ENCODE measurements at places on chromosomes 2 and 18.

DNA sequence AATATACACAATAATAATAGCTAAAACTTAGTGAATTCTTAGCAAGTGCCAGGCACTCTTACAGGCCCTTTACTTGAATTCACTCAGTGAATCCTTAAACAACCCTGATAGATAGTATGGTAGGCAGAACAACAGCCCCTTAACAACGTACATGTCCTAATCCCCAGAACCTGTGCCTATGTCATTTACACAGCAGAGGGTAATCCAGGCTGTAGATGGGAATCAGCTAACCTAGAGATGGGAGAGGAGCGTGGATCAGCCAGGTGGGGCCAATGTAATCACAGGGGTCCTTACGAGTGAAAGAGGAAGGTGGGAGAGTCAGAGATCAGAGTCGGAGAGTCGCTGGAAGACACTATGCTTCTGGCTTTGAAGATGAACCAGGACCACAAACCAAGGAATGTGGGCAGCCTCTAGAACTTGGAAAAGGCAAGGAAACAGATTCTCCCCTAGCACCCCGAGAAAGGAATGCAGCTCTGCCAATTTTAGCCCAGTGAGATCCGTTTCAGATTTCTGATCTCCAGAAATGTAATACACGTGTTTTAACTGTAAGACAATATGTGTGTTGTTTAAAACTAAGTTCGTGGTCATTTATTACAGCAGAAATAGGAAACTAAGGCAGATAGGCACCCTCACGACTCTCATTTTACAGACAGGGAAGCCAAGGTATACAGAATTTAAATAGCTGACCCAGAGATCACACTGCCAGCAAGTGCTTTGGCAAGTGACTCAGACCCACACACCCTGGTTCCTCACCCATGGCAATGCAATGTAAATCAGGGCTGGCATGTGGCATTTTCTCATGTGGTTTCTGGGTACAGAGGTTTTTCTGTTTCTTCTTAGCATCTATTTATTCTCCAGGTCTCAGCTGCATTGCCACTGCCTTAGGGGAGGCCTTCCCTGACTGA, 68.9 kb downstream of the DOCK10 start:
- DNase-seq, result peak; percentile 52

GRCh38 chr18:31489311-31489710, 8.7 kb upstream of the DSG2 start:
- no peak for DNase-seq

DNA sequence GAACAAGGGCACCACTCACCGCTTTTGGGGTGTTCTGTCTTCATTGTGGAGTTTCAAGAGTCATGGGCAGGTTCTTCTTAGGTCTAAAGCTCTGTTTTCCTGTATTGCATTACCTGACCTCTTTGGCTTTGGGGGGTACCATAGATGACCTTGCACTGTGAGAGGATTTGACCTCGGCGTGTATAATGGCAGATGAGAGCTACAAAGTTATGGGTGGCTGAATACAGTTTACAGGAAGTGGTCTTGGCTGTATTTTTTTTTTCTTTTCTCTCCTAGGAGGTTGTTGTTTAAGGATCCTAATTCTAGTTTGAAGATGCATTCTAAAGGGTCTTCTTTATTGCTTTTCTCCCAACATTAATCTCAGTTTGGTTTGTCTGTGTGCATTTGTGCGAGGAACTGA, 11.5 kb downstream of the GAL3ST2 start:
- no peak for DNase-seq

GRCh38 chr18:2822213-2822921, 24.4 kb upstream of the EMILIN2 start:
- no peak for DNase-seq

DNA sequence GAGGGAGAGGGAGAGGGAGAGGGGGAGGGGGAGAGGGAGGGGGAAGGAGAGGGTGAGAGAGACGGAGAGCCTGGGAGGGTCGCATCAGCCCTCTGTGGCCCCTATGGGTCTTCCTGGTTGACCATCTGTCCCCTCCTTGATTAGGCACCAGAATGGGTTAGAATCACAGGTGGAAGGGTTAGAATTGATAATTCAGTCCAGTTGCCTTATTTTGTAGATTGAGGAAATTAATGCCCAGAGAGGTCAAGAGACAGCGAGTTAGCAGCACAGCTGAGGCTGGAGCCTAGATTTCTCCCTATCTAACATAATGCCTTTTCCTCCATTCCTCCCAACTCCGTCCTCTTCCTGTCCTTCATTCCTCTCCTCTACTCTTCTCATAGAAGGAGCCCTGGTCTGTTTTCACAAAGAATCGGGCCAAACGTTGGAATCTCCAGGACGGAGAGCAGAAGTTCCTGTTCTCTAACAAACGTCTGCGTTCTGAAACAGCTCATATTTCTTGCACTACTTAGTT, 338 bp upstream of the THUMPD2 start:
- DNase-seq, result no peak

DNA sequence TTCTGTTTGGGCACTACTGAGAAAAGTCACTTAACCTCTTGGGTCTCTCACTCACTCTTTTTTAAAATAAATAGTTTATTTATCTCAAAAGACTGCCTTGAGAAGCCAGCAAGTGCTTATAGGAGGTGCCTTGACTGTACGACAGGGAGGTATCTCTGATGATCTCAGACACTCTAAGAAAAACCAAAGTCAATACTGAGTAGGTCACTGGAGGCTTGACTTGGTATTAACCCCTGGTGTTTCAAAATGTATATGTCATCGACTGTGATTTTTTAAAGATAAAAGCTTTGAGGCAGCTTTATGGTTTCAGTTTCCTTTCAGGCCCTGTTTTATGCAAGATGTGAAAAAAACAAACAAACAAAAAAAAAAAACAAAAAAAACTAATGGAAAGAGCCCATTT, 33.7 kb downstream of the MREG start:
- no peak for DNase-seq

DNA sequence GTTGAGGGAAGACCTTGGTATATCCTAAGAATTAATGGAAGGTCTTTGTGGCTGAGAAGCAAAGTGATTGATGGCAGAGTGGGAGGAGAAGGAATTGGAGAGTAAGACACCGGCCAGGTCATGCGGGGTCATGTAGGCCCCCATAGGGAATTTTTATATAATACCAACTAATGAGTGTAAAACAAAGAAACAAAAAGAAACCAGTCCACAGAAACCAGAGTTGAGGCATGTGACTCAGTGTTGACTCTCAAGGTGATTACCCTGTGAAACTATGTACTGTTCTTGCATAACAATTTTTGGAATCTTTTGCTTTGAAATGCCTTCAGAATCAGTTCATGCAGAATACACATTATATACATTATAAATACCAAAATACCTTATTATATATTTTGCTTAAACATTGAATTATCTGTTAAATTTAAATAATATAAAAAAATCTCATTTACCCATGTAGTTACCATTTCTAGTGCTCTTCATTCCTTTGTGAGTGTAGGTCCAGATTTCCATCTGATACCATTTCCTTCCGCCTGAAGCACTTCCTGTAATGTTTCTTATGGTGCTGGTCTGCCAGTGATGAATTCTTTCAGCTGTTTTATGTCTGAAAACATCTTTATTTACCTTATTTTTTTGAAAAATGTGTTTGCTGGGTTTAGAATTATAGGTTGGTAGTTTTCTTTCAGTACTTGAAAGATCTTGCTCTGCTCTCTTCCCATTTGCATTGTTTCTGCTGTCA, 8.6 kb downstream of the CLIP4 start:
- no peak for DNase-seq

- no peak for DNase-seq
These were observed 90.6 kb downstream of the PAX3 start for GRCh38 chr2:222208010-222208690.

DNA sequence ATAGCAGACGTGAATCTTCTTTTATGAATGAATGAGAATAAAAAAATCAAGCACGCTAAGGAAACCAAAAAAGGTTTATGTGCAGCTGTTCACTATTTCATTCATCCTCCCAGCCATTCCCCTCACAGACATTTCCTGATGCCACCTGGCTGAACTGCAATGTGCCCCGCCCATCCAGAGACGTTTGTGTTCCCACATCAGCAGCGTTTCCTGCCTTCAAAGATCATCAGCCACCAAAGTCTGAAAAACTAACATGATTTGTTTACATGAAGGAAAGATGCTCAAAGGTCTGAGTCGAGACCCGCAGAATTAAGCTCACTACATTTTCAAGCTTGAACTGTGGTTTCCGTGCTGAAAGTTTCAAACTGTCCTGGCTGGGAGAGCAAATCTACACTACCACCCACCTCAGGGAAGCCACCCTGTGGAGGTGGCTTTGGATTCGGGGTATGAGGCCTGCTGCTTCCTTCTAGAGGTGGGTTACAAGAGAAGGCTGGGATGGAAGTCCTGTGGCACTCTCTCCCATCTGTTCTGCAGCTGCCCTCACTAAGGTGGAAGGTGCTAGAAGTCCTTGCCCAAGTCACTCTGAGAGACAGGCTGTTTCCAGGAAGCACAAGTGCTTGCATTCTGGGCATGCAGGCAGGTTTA, 201.3 kb upstream of the OSR1 start:
- DNase-seq, result no peak

GRCh38 chr2:139911160-139911559, 1131.0 kb upstream of the NXPH2 start:
- DNase-seq, result no peak

- no peak for DNase-seq
These were observed 423.8 kb upstream of the MEX3C start for GRCh38 chr18:51621113-51621863.

DNA sequence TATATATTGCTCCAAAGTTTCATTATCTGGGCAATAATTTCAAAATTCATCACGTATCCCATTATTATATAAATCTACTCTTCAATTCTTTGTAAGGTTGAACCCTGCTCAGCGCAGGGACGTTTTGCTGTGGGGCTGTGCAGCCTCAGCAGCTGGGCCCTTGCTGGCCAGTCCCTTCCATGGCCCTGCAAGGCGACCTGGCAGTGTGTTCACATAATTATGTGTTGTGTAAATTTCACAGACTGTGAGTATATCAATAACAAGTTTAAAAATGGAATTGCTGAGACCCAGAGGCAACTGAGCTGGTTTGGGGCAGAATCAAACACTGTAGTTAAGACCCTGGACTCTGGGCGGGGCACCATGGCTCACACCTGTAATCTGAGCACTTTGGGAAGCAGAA, 16.1 kb upstream of the MAL start:
- no peak for DNase-seq

- DNase-seq, result peak; percentile 57
These were observed 35.5 kb downstream of the ITGA6 start for GRCh38 chr2:172462849-172463381.

DNA sequence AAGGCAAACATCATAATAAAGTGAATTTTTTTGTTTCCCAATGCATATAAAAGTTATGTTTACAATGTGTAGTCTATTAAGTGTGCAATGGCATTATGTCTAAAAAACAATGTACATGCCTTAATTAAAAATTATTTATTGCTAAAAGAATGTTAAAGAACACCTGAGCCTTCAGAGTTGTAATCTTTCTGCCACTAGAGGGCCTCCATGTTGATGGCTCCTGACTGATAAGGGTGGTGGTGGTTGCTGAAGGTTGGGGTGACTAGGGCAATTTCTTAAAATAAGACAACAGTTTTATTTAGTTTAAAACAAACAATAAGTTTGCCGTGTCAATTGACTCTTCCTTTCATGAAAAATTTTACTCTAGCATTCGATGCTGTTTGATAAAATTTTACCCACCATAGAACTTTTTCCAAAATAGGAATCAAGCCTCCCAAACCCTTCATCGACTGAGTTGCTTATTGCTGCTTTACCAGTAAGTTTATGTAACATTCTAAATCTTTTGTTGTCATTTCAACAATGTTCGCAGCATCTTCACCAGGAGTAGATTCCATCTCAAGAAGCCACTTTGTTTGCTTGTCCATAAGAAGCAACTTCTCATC, 32.3 kb downstream of the MAP3K2 start:
- peak; percentile 53 for DNase-seq

GRCh38 chr2:110977403-110977802, 143.3 kb upstream of the BCL2L11 start:
- DNase-seq, result no peak

- no peak for DNase-seq
These were observed 3.2 kb upstream of the FEV start for GRCh38 chr2:218988164-218988563.

DNA sequence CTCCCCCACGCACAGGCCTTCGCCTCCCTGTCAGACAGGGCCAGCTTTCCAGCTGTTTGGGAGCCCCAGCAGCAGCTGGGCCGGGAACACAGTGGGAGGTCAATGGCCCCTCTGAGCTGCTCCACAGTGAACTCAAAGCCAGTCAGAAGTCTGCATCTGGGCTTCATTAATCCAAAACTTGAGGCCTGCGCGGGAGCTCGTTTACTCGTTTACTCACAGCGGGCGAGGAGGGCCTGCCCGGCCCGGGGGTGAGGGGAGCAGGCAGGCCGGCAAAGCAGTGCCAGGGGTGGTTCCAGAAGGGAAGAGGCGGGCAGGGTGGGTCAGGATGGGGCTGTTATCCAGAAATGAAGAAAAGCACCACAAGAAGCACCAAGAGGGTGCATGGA, 36.8 kb upstream of the SEMA4C start:
- DNase-seq, result no peak

DNA sequence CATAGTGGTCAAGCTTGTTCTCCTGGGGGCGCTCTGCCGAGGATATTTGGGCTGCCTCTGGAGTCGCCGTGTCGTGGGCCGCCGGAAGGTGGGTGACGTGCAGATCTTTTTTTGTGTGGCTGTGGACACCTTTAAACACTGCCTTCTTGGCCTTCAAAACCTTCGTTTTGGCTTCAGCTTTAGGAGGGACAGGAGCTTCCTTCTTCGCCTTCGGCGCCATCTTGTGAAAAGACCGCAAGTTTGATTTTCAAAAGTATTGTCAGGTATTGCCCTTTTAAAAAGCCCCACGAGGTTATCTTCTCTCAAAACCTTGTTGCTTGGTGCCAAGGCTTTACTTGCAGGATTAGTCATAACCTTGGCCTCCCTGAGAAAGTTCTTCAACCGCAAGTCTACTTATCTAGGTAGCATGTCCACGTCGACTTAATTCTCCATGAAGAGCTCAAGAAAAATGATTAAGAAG, 20.8 kb downstream of the LAMA3 start:
- no peak for DNase-seq

GRCh38 chr2:224611938-224612337, 26.8 kb upstream of the CUL3 start:
- no peak for DNase-seq

All from CD4-positive, alpha-beta T cell treated with Interleukin-17A for 4 hours (primary cell).